Tibial nerve (tissue), 4 donors: ENCODE measurements at places on chromosomes 11 and 22. TPM values are rescaled to one million over a fixed set of nuclear protein-coding genes. Genes with fewer than 3 reads are reported as not detected.

Gene ADAMTS8
- total RNA-seq: 1.7 TPM

Gene OR6A2
- total RNA-seq: not detected

Gene PGM2L1
- 9.0 TPM for total RNA-seq

Gene MICALL1
- 34.5 TPM for total RNA-seq

Gene PRRG4
- total RNA-seq: 26.7 TPM

Gene CD82
- 49.4 TPM for total RNA-seq

Gene MAPK8IP2
- 5.7 TPM for total RNA-seq

Gene FAM227A
- total RNA-seq: 10.2 TPM

Gene OR10A2
- total RNA-seq: not detected

Gene TRPC6
- total RNA-seq: 1.5 TPM
